ENCODE measurements at places on chromosomes 7 and 10.
A peak's percentile ranks its signal among the peaks of the same experiment; 100 is the strongest.

GRCh38 chr10:125056161-125057132 is 103.9 kb downstream of the CTBP2 start:
- DNase-seq = no peak

DNA sequence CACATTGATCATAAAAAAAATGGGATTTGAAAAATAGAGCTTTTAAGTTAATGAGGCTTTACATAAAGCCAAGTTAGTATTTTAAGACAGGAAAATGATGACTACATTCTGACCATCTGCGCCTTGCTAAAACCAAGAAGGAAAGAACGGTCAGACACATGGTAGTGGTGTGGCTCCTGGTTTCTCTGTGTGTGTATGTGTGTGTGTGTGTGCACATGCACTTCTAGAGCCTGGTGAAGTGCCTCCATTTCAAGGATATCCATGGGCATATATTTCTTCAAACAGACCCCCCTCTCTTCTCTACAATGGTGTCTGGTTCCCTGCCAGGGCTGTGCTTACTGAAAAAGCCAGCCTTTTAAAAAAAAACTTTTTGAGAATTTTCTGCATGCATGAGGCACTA is 80.9 kb downstream of the FRMPD2 start:
- no peak for DNase-seq

GRCh38 chr10:3312403-3312940 is 139.9 kb upstream of the PITRM1 start:
- DNase-seq = no peak

DNA sequence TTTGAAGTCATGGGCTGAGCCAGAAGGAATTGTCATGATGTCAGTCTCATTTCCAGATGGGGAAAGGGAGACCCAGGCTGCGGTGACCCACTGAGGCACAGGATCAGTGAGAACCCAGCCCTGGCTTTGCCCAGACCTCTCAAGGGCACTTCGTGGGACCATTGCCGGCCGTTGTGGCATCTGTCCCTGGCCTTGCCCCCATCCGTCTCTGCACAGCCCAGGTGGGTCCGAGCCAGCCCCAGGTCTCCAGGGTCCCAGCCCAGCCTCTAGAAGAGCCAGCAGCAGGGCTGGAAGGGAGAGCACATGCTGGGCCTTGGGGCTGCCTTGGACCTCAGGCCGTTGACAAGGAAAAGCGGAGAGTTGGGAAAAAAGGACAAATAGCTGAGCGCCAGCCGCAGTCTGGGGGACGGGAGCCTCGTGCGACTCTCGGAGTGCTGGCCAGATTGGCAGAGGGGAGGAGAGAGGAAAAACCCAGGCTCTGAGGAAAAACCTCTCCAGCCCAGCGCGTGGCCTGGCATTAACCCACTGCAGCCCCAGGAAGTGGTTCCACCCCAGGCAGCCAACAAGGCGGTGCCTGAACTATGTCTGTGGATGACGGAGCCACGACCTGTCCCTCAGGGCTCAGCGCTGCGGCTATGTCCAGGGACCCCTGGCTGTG is 30.2 kb downstream of the GRIFIN start:
- no peak for DNase-seq

DNA sequence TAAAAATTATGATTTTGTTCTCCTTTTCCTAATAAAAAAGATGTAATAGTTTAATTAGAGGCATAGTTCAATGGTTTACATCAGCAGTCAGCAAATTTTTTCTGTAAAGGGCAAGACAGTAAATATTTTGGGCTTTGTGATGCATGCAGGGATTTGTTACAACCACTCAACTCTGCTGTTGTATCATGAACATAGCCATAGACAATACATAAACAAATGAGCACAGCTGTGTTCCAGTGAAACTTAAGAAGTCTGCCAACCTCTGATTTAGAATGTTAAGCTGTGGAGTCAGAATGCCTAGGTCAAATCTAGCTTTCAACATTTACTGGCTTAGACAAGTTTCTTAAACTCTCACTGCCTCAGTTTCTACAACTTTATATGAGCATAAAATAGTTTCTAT is 31.6 kb downstream of the ASZ1 start:
- DNase-seq = no peak

DNA sequence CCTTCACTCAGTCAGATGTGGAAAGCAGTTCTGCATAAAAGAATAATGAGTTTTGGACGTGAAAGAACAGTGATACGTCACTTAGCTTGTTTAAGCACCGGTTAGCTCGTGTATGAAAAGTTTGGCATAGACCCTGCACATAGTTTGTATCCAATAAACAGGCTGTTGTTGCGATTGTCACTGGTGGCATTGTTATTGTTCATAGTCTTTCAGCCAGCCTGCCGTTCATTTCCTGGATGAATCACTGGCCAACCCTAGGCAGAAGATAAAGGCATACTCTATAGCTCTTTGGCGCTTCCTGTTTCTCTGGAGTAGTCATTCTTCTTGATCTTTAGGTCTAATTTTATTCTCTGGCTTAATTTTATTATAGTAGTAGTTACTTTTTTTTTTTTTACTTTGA is 57.8 kb upstream of the ANKRD30A start:
- no peak for DNase-seq

DNA sequence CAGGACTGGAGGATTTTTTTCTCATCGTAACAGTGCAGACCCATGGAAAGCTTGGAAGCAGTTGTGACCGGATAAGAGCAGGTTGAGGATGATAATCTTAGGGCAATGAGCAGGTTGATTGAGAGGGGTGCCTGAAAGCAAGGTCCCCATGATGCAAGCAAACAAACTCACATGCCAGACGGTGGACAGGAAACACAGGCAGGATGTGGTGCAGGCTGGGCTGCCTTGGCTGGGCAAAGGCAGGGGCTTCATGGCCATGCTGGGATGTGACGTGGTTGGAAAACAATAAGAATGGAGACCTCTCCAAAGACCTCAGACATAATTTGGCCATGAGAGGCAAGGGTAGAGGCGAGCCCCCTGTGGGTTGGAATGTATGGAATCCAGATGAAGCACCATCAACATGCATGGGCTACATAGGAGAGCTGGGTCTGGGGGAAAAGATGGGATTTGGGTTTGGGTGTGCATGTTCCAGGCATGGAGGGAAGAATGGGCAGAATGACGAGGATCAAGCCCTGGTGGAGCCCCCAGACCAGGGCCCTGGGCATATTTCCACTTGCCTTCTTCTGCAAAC is 58.3 kb downstream of the IKZF1 start:
- DNase-seq = no peak

DNA sequence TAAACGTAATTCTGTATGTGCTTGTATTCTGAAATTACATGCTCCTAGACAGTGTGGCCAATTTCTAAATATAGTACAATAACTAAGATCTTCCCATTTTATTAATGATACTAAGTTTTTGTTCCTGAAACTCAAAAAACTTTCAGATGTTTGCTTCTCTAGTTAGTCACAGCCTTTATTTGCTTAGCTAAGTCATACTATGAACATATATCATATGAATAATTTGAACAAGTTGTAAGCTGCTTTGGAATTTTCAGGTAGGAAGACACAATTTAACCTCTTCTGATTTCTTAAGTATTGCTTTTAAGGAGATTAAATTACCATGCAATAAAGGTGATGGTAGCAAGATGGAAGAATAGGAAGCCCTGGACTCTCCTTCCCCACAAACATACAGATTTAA is 148.7 kb downstream of the AMPH start:
- DNase-seq = no peak

- peak; percentile 79 for DNase-seq
Observed at GRCh38 chr7:93948106-93948505, 26.6 kb downstream of the GNG11 start.

DNA sequence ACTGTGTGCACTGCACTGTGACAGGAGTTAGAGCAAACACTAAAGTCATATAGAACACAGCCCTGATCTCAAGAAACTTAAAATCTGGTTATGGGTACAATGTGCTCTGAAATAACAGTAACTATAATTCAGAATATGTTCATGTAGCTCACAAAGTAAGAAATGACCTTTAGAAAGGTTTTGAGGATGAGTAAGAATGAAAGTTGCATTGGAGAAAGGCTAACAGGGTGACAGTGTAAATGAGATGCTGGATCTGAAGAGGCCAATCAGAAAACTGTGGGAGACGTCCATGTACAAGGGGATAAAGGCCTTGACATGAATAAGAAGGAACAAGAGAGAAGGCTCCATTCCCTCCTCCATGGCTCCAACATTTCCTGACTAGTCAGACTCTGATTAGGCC is 124.7 kb downstream of the GRM3 start:
- DNase-seq = no peak

DNA sequence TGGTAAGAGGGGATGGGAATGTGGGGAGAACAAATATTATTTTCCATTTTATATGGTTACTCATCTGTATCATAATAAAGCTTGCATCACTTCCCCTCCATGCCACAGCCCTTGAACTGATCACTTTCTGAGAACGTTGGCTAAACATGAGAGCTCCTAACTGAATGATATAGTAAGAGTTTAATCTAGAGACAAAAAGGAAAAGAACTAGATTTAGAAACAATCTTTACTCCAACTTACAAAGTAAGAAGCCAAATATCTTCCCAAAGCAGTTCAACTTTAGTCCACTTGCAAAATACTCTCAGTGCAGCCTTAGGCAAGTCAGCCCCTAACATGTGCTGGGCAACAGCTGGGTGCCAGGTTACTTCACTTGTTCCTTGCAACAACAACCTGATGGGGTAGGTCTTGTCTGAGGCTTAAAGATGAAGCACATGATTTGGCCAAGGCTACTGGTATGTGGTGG is 20.3 kb downstream of the SMURF1 start:
- DNase-seq = no peak

- peak; percentile 26 for DNase-seq
Observed at GRCh38 chr7:16007911-16008310, 321.4 kb upstream of the MEOX2 start.

DNA sequence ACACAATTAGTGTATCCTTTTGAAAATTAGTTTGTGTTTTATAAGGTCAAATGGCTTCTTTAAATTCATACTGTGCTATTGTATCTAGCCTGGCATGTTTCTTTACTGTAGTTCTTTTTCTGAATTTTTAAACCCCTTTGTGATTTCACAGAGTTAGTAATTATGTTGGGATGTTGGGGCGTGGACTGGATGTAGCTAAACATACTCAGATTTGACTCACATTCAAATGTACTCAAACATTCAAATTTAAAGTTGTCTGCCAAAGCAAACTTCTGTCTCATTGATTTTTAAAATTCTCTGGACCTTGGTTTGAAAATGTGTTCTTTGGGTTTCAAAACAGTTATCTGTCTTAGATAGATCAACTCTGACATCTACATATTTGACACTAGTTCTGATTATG is 7.2 kb upstream of the NRP1 start:
- peak; percentile 30 for DNase-seq

- peak; percentile 86 for DNase-seq
Observed at GRCh38 chr7:116588225-116588624, 63.4 kb downstream of the CAV1 start.

GRCh38 chr10:11154849-11155498 is 137.3 kb downstream of the CELF2 start:
- peak; percentile 16 for DNase-seq

- DNase-seq = peak; percentile 7
Observed at GRCh38 chr7:28957064-28957750, 923 bp downstream of the TRIL start.

DNA sequence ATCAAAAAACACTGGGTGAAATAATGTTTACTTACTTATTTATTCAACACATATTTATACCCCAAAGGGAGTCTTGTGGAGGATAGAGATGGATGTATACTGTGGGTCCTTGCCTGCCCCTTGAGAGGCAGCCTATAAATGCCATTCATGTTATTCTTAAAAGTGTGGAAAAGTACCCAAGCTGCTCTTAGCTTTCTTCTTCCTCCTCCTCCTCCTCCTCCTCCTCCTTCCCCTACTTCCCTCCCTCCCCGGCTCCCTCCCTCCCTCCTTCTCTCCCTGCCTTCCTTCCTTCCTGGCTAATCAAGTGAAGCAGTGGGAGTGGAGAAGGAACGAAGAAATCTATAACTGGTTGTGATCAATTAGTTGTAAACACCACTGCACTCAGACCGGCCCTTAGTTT is 21.2 kb upstream of the IGF2BP3 start:
- no peak for DNase-seq

- DNase-seq = no peak
Observed at GRCh38 chr10:108453166-108453565, 1288.7 kb upstream of the SORCS1 start.

DNA sequence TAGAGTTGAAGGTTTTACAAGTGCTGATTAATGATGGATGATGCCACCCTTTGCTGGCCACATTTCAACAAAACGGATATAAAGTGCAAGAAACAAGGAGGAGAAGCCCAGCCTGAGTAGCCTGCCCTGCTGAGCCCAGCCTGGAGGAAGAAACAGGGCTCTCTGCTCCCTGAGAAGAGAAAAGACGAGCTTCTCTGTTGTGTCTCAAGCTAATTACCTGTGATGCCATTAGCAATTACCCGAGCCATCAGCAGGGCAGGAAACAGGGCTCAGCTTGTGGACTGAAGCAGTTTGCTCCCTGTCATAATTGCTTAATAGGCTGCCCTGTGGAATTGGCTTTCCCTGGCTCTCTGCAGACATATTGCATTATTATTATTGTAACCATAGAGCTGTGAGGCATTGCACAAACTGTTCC is 709.3 kb upstream of the AUTS2 start:
- DNase-seq = no peak

- no peak for DNase-seq
Observed at GRCh38 chr10:42932735-42933447, 144.0 kb upstream of the RET start.

GRCh38 chr7:152663931-152664330 is 12.0 kb downstream of the XRCC2 start:
- DNase-seq = no peak

- DNase-seq = no peak
Observed at GRCh38 chr10:22332116-22332692, 11.3 kb downstream of the BMI1 start.

GRCh38 chr7:95865716-95866371 is 93.5 kb downstream of the DYNC1I1 start:
- no peak for DNase-seq

DNA sequence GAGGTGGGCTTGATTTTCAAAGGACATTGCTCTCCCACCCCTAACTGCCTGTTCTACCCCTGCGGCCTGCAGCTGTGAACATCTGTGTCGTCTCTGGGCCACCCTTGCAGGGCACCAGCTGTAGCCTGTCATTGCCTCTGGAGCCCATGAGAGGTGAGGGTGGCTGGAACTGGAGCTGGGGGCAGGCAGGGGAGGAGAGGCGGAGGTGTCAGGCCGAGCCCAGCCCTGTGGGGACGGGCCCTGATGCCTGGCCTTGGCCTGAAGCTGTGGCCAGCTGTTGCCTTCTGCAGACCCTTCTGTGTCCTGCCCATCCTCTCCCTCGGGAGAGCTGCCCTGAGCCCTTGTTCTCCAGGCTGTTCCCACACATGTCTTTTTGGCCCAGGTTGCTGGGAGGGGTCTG is 44.5 kb downstream of the PALD1 start:
- DNase-seq = no peak

- DNase-seq = peak; percentile 4
Observed at GRCh38 chr10:23643111-23643780, 204.4 kb downstream of the OTUD1 start.

Measured in EL (cell line).